Dermis microvascular lymphatic vessel endothelial cell (primary cell): ENCODE measurements at places on chromosomes 3 and 15. TPM values are rescaled to one million over a fixed set of nuclear protein-coding genes. Genes with fewer than 3 reads are reported as not detected.

The GP5 gene
- 0.13 TPM in 2 replicates for total RNA-seq

DNA sequence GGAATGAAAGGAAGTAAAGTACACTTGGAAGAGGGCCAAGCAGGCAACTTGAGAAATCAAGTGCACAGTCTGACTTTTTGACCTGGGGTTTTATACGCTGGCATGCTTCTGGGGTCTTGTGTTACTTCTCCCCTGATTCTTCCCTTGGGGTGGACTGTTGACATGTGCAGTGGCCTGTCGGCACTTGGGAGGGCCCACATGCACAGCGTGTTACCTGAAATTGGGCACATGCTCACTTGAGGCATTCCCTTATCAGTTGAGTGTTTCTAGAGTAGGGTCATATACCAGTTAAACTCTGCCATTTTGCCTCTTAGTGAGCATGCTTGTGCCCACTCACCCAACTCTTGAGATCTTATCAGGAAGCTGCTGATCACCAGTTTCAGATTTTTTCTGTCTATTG is 329.1 kb upstream of the SOX2 start:
- no peak for DNase-seq

DNA sequence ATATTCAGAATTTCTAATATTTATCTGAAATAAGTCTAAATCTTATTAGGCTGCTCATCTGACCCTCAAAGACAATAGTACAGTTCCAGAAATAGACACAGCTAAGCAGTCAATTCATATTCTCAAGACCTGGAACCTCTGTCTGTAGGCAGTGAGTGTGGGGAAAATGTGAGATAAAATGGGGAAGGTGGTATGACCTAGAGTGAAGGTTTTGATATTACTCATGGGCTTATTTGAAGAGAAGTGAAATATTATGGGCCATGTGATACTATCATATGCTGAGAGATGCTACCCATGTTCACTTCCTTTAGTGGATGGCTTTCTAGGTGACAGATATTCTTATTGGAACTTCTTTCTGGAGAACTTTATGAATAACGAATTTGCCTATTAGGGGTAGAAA is 33.5 kb downstream of the TGFBR2 start:
- no peak for DNase-seq

The SAMMSON gene
- not detected in 2 replicates for total RNA-seq

DNA sequence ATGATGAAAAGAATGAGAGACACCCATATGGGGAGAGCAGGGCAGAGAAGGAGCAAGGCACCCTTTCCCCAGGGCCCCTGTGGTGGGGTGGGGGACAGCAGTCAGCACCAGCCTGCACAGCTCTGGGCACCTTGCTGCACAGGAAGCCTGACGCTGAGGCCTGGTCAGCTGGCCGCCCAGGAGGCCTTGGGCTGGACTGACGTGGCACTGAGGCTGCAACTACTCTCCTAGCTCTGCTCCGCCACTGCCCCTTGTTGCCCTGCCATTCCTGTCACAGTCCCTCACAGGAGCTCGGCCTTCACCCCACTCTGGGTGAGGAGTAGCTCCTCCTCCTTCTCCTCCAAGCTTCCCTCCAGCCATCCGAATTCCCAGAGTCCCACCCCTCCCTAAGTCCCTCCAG is 99.7 kb downstream of the CPN2 start:
- DNase-seq: no peak
